ENCODE measurements at places on chromosomes 5 and 9.

DNA sequence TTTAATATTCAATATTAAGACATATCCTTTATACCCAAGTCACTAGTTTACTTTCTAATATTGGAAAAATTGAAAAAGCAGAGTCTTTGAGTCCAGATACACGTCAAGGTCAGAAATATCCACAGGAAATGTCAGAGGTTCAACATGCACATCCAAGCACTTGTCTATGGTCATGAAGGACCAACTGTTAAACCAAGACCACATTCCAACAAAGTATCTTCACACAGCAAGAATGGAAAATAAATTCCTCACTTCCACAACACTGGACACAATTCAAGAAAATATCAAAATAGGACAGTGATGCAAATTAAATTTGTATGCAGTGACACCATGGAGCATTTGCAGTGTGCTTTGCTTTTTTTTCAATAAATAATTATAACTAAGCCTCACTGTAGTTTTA lies 142.5 kb downstream of the GABRB2 start:
- no peak for DNase-seq

DNA sequence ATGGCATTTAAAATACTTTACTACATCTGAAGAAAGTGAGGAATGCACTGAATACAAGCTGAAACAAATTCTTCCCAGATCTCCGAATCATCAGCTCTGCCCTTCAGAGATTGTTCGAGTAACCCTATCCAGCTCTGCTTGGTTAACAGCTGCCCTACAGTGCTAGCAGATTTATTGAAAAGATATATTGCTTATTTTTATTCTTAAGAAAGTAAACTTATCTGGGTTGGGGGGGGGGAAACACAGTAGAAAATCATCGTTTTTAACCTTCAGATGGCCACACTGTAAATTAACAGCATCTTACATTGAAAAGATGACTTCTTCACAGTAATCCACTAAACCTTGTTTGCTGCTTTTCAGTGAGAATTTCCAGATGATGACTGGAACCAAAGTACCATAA lies 210.8 kb downstream of the NFIB start:
- DNase-seq: no peak

DNA sequence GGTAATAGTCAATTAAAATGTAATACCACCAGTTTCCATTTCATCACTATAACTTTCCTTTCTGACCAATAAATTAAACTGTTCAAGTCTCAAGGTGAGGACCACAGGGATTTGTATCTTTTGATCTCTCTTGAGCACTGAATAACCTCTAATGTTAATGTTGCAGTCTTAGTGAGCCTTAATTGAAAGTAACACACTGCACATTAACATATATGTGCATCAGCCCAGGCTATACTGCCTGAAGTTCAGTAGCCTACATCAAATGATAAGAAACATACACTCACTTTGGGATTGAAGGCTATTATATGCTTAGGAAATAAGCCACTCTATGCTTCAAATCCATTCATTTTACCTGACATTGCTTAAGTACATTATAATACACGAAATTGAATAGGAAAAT lies 311.0 kb upstream of the DAP start:
- no peak for DNase-seq

- no peak for DNase-seq
Observed at GRCh38 chr5:151718646-151719045, 31.9 kb upstream of the SPARC start.

DNA sequence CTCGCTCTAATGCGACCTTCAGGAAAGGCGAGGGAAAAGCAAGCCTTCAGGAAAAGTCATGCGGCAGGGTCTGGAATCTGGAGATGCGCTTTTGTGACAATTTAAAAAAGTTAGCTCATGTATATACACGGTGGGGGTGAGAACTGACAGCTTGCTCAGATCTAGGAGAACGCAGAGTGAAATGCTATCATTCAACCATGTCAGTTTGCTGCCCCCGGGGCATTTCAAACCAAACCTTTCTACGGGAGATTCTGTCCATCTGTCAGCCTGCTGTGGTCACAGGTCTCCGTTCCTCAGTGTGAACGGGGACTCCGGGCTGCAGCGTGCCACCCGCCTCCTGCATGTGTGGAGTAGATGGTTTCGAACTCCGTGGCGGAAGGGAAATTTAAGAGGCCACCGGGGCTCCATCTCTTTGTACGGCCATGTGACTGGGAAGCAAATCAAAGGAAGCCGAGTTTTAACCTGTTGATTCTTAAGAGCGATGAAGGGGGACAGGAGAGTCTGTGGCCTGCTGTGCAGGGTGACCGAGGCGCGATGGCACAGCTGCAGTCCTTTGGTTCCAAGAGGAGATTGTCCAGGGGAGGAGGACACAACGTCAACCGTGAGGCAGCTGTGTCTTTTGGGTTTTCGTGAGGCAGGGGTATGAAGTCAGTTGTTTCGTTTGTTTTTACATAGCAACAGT lies 45.9 kb downstream of the OTULIN start:
- DNase-seq: no peak

DNA sequence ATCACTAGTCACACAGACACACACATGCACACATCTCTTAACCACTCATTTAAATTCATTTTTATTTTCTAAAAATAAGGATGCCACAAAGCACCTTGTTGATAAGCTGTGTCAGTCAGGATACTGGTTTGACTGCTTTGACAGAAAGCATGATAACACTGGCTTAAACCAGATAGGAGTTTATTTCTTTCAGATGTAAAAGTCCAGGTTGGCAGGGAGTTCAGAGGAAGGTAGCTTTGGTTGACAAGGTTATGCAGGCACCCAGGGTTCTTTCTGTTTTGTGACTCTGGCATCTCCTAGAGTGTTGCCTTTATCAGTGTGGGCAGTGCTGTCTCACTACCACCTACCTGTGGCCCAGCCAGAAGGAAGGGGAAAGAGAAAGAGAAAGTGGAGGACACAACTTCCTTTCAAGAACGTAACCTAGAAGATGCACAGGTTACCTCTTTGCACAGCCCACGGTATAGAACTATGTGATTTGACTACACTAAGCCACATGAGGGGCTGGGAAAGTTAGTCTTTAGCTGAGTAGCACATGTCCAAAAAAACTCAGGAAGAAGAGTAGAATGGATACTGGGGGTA lies 334.7 kb downstream of the OSTF1 start:
- DNase-seq: no peak

- peak; percentile 100 for DNase-seq
Observed at GRCh38 chr9:137200311-137201204, at the start of gene TPRN. TSS of gene TPRN (minus strand) at chr9:137200741. CDS start at chr9:137200711, 30 bp downstream.

GRCh38 chr5:141478321-141478945 lies 2.7 kb downstream of the PCDHGC3 start:
- no peak for DNase-seq

DNA sequence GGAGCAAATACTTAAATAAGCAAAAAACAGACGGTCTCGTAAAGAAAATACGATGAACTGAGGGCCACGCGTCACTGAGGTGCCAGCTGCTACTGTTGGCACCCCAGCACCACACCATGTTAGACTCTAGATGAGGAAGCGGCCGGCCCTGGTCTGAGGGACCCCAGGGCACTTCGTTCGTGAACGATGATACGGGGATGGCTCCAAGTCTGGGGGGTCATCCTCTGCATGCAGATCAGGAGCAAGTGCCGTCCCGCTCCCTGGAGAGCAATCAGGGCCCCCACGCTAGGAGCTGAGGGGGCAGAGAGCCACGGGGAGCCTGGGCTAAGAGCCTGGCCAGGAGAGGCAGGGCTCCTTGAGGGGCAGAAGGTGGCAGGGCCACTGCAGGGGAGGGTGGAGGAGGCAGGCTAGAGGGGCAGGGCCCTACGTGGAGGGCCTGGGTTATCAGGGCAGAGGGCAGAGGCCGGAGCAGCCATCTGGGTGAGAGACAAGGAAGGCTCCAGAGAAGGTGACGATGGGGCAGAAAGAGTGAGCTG lies 24.1 kb downstream of the SARDH start:
- DNase-seq: peak; percentile 51

GRCh38 chr9:126326228-126327005 lies at the start of gene MVB12B:
TSS of gene MVB12B (plus strand) at chr9:126326829. CDS start at chr9:126326930, 101 bp downstream.
- DNase-seq: no peak

DNA sequence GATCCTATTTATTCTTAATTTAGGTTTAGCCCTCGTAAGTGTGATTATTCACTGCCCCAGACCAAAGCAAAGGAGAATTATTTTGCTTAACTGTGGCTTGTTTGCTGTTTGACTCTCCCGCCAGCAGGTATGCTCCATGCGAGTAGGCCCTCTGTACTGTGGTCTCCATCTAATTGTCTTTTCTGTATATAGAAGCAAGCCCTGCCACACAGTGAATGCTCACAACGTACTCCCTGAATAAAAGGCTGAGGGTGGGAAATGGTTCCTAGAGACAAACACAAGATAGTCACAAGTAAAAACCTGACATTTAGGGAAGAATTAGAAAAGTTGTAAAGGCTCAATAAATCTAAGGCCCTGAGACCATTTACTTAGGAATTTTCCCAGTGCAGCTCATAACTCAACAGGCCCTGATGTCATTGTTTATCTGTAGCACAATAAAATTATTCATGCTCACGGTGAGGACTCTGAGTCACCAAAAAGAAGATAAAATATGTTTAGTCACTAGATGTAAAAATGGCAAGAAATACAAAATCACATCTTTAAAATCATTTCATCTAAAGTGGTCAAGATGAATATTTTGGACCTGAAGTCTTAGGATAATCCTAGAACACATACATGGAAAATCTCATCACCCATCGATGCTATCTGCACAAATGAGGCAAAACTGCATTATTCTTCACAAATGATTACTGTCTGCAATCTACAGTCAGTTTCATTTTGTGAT lies 473.2 kb downstream of the ENC1 start:
- no peak for DNase-seq

All from RWPE2 (cell line).